ENCODE measurements at places on chromosomes 1 and 21.

DNA sequence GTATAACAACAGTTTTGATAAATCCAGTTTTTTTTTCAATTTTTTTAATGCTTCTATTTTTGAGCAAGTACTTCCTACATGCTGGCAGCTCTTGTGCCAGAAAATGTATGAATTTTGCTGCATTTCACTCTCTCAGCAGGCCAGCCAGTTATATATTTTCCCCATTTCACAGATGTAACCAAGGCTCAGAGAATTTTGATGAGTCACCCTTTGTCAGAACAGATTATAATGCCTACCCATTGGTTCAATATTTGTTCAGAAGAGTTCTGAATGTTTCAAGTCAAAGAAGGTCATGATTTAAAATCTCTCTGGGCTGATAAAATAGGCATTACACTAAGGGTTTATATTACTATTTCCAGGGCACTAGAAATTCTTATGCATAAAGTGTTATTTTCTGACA is 452.2 kb downstream of the RWDD3 start:
- no peak for DNase-seq

GRCh38 chr21:24634749-24635148 is 972.5 kb downstream of the MRPL39 start:
- DNase-seq, result no peak

DNA sequence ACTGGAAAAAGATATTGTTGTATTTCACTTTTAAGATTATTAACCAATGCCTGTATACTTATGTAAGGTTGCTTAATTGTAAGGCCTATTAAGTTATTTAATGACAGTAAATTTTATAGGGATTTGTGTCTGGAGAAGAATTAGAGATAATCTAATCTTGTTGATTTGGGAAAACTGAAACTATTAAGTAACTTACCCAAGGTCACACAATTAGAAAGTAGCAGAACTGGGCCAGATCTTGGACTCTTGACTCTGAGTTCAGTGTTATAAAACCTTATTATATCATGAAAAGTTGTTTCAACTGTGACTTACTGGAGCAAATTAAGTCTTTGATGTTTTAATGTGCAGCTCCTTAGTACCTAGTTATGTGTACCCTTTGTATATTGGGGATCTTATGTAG is 38.5 kb downstream of the CAMTA1 start:
- no peak for DNase-seq

GRCh38 chr1:24986372-24986965 is 56.4 kb upstream of the RUNX3 start:
- DNase-seq, result no peak

DNA sequence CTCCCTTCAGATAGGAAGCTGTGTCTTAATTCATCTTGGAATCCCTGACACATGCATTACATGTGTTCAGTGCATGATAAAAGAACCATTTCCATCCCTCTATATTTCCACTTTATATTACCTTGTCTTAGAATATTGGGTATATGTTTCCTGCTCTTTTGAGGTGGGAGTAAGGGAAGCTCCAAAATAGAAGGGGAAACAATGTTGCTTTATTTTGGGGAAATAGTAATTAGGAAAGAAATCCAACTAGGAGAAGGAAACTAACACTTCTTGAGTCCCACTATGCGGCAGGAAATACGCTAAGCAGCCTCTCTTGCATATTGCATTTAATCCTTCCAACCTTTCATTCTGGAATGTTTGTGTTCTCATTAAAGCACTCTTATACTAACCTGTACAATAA is 89.4 kb upstream of the VAV3 start:
- DNase-seq, result no peak

DNA sequence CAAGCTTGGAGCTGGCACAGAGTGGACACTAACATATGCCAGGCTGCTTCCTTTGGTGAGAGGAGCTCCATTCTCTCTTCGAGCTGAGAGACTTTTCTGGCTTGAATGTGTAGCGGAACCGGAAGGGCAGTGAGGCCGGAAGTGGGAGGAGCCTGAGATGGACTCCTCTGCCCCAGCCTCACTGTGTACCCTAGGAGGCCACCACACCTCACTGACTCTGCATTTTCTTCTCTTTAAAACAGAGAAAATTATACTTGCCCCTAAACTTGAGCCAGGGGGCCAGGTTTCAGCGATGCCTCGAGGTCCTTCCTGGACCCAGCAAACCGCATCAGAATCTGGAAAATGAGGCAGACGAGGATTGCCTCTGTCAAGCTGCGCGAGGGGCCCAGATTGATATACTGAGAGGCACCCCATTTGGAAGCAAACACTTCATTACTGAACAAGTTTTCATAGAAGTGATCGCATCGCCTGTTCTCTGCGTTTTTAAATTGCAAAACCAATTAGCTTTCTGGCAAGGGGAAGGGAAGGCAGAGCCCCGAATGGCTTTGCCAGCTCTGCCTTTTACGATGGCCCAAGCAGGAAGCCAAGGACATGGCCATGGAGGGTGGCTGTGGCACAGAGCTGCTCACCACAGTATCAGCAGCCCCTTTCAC is 708.1 kb downstream of the PTPRU start:
- DNase-seq, result no peak

DNA sequence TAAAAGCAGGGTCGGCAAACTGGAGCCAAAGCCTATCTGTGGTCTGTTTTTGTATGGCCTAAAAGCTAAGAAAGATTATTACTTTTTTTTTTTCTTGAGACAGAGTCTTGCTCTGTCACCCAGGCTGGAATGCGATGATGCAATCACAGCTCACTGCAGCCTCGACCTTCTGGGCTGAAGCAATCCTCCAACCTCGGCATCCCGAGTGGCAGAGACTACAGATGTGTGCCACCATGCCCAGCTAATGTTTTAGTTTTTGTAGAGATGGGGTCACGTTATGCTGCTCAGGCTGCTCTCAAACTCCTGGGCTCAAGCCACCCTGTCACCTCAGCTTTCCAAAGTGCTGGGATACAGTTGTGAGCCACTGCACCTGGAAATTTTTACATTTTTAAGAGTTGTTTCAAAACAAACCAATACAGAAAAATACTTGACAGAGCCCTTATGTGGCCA is 6.5 kb upstream of the GLRX2 start:
- DNase-seq, result no peak

- DNase-seq, result no peak
Observed at GRCh38 chr1:91673613-91674012, 173.0 kb downstream of the CDC7 start.

- DNase-seq, result no peak
Observed at GRCh38 chr1:201791051-201791778, 37.7 kb upstream of the IPO9 start.

DNA sequence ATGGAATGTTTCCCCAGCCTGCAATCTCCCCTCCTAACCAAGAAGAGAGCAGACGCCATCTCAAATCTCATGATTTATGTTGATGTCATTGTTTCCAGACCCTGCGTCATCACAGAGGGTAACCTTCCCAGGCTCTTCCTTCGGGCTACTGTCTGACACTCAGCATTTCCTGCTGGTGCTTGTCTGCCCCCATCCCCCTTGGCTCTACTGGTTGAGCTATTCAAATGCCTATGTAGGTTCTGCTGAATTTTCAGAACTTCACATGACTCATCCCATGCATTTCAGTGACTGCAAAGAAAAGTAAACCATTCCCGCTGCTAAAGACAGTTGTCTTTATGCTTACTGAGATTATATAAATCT is 24.8 kb upstream of the ITPKB start:
- DNase-seq, result peak; percentile 3

DNA sequence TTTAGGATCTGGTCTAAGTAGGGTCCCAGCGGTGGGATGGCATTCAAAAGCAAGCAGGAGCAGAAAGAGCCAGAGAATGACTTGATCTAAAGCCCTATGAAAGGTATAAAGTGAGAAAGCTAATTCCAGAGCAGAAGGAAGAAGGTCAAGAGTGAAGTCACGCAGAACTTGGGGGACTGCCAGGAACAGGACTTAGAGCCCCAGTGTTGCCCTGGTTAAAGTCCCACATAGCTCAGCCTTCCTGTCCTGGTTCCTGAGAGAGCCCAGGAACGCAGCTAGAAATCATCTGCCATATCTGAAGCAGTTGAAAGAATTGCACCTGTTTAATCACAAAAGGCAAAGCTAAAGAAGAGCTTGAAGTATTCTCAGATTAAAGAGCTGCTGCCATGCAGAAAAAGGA is 160.6 kb upstream of the ATP1B1 start:
- no peak for DNase-seq

- no peak for DNase-seq
Observed at GRCh38 chr21:45636951-45637646, 6.4 kb upstream of the PCBP3 start.

DNA sequence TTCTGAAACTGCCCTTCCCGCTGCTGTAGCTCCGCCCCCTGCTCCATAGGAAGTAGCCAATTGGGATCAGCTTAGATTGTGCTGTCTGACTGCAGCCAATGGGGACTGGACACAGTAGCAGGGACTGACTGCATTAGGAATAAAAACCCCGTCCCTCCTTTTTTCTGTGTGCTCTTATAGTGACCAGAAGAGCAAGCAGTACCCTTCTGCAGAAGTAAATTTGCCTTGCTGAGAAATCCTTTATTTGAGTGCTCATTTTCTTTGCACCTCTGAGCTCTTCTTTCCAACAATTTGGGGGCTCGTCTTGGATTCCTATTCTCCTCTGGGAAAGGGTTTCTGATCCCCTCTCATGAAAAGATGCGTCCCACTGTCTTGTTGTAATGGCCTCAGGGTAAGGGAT is 16.2 kb downstream of the OR2L13 start:
- no peak for DNase-seq

DNA sequence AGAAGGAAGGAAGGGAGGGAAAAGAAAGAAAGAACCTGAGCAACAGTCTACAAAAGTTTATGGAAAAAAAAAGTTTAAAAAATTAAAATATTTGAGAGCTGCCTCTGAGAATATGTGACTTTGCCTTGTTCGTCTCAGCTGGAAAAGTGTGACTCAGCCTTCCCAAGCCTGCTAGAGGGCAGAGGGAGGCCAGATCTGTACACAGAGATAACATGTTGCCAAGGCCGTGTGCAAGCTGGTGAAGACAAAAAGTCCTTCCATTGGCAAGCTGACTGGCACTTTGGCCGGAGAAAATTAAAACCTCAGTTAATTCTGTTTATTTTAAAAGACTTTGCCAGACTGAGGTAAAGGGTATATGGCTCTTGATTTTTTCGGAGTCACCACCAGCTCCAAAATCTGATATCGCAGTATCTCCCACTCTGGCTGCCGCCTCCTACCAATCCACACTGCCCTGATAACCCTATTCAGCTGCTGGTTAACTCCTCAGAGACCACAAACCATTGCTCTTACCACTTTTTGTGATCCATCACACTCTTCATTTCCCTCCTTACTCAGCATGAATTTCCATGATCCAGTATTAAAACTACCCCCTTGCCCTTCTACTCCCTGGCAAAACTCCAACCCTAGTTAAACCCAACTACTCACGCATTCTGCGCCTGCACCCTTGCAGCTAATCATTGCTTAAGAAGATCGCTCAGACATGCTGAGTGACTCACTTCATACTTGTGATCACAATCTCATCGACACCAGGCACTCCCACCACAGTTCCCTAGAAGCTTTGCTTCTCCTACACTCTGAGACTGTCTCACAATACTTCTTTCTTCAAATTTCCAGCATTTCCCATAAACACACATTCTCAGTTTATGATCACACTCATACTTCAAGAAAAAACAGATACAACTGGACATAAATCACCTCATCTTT is 5.7 kb upstream of the PPP1R15B start:
- peak; percentile 17 for DNase-seq

- no peak for DNase-seq
Observed at GRCh38 chr1:246317332-246318035, 189.6 kb downstream of the SMYD3 start.

GRCh38 chr1:193123751-193124150 is 1.9 kb downstream of the CDC73 start:
- DNase-seq, result no peak

Measured in stimulated activated naive CD4-positive, alpha-beta T cell treated with Interleukin-2 at 50 U/mL for 16 hours (primary cell).